ENCODE measurements at places on chromosomes 2 and 18.

DNA sequence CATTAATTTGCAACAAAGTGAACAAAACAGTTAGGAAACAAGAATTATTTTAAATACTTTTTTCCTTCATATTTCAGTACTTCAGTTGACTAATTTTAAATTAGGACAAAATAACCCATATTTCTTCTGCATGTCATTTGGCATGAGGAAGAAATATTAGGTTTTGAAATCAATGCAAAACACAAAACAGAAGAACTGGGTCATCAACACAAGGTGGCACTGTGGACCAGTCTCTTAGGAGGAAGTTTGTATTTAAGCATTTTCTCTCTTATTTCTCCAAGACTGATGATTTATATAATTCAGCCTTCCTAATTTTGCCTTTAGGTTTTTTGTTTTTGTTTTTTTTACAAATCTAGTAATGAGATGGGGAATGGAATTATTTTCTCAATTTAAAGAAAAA is 352.8 kb upstream of the KCNH7 start:
- no peak for DNase-seq

DNA sequence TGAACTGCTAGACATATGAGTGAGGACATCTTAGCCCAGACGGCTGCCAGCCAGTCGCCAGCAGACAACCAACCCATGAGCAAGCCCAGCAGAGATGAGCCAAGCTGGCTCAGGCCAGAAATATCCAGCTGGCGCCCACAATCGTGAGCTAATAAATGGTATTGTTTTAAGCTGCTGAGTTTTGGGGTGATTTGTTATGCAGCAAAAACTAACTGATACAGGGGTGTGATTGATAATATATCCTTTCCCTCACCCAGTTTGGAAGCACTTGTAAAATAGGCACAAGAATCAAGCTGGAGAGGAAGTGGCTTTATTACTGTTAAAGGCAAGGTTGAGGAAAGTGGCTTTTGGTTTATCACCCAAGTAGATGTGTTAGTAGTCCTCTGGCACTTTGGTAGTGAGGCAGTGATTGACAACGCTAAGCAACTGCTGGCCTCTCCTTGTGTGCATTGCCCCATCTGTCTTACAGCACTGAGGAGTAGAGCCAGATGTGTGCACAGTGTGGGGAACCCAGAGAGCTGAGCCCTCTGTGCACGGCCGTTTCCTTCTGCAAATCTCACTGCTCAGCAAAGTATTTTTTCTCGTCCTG is 110.1 kb downstream of the MYO1B start:
- DNase-seq: no peak

GRCh38 chr2:237869343-237870102 is 10.1 kb downstream of the RAMP1 start:
- no peak for DNase-seq

DNA sequence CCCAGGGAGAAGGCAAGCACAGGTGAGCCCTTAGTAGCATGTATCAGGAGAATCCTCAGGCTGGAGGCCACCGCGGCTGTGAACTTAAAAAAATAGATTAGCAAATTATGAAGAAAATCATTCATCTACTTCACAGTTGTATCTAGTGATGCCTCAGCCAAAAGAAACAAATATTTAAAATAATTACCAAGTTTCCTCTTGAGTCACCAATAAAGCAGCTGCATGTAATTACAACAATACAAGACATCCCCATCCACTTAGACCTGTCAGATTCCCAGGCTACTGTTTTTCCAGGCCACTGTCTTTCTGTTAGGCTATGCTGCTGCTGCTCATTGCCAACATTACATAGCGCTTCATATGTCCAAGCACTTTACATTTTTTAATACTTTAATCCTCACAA is 54.6 kb upstream of the PHLPP1 start:
- DNase-seq: no peak

GRCh38 chr2:159035790-159036411 is 67.5 kb downstream of the TANC1 start:
- DNase-seq: no peak

DNA sequence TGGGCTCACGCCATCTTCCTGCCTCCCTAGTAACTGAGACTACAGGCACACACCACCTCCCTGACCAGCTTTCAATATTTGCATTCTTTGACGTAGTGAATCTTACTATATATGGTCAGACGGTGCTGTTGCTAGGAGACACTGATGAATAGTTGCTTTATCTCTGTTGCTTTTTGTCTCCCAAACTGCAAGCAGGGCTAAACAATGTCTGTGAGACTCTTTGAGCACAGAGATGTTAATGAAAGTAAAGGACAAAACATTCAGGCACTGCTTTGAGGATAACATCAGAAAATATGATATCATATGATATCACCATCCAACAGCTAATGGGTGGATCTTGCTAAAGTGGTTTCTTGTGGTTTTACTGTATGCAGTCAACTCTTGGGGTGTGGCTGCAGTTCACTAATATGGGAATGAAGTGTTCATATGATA is 43.0 kb downstream of the EMILIN2 start:
- DNase-seq: no peak

- no peak for DNase-seq
Observed at GRCh38 chr2:7357993-7358392, 440.8 kb downstream of the RNF144A start.

- DNase-seq: no peak
Observed at GRCh38 chr2:158903711-158904405, 64.6 kb upstream of the TANC1 start.

GRCh38 chr2:150469706-150470274 is 17.7 kb downstream of the RND3 start:
- no peak for DNase-seq

DNA sequence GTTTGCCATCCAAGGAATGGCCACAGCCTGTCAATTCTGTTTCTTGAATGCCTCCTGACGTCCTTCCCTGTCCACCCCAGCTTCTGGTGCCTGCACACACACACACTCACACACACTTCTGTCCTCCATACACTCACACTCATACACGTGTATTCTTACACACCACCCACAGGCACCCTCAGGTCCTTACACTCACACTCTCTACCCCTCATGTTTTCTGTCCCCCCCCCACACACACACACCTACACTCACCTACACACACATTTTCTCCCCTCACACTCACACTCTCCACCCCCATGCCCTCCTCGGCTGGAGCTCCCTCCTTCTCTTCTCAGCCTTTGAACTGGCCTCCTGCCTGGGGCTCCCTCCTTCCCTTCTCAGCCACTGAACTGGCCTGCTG is 148.0 kb upstream of the SALL3 start:
- no peak for DNase-seq

DNA sequence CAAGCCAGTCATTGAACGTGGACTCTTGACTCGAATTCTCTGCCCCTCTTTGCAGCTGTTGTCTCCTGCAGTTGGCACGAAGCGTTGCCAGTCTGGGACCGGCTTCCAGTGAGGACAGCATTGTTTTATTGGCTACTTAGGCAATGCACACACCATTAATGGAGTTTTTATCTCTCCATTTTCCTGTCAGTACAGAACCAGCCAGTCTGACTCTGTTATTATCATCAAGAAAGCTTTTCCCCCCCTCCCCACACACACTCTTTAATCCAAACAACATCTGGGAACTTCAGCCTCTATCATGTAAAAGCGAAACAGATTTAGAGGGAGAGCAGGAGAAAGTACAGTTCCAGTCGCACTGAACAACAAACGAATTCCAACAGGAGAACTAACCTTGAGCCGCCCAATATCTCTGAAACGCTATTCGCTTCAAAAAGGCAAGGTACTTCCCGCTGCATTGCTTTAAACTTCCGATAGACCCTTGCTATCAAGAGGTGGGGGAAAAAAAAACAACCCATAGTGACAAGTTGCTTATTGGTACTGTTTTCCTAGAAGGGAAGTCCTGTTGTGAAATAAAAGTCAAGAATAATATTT is 38.2 kb downstream of the ACVR1 start:
- DNase-seq: no peak

DNA sequence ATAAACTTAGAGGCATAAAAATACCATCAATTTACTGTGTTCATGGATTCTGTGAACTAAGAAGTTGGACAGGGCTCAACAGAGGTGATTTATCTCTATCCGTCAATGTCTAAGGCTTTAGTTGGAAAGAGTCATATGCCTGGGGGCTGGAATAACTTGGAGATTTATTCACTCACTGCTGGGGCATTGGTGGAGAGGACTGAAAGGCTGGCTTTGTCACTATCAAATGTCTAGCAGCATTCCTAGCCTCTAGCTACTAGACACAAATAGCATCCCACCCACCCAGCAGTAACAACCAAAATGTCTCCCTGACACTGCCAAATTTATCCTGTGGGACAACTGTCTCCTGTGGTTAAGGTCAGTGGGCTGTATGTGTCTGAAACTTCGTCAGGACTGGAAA is 71.0 kb downstream of the EVA1A start:
- no peak for DNase-seq

DNA sequence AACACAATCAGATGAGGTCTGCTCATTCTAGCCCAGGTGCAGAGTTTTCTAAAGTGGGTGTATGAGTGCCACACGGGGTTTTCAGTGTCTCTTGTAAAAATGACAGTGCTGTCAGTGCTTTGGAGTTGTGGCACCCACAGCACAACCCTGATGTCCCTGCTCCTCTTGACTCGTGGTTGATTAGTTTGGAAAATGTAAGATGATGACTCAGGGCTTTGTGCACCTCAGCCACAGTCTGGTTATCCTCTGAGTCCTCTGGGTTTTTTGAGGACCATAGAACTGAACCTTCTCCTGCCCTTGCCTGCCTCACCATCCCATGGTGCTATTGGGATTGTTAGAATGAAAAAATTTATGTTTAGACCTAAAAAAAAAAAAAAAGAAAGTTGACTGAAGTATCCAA is 105.6 kb downstream of the MYO1B start:
- DNase-seq: no peak

- DNase-seq: no peak
Observed at GRCh38 chr2:161136696-161137324, 23.4 kb upstream of the TANK start.

GRCh38 chr2:217386041-217386440 is 526.2 kb upstream of the TNP1 start:
- no peak for DNase-seq

DNA sequence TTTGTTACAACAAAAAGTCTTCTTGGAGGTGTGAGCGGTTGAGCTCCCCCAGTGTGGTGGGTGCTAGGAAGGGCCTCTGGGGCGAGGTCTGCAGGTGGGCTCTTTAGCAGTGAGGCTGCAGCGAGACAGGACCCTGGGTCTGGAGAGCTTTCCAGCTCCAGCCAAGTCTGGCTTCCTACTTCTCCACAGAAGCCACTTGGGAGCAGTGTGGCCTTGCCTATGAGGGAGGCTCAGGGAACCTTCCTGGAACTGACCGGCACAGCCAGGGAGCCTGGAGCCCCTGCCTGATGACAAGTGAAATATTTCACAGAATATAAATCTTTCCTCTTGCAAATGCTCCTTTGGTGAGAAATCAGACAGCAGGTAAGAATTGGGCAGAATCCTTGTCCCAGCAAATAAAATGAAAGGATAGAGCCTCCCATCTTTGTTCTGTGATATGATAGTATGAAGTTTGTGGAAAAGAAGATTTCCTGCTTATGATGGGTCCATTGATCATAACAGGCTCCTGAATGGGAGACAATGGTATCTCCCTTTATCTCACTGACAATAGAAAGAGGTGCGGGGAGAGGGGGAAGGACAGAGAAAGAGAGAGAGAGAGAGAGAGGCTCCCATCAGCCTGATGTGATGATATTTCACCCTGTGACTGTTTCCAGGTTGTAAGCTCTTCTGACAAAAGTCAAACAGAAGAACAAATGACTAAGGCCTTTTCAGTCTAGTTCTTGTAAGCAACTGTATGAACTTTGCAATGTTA is 289.8 kb upstream of the SPRED2 start:
- no peak for DNase-seq

DNA sequence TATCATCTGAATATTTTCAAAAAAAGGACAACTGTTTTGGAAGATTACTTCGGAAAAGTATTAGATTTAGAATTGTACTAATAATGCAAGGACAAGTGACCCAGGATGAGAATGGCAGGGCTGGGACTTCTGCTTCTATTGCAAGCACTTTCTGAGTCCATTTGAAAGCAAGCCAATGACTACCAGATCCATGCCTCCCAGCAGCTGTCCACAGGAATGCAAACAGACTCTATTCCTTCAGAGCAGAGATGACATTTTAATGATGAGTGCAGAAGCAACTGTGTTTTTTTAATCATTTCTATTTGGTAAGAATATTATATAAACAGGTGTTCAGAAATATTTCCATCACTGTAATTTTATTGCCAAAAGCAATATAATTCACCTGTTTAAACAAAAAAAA is 456.7 kb downstream of the SOX11 start:
- no peak for DNase-seq

DNA sequence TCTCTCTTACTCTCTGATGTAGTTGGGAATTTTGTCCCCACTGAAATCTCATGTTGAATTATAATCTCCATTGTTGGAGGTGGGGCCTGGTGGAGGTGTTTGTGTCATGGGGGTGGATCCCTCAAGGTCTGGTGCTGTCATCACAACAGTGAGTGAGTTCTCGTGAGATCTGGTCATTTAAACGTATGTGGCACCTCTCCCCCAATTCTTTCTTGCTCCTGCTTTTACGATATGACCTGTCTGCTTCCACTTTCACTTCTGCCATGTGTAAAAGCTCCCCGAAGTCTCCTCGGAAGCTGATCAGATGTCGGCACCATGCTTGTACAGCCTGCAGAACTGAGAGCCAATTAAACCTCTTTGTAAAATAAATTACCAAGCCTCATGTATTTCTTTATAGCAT is 337.8 kb upstream of the CDH2 start:
- no peak for DNase-seq

DNA sequence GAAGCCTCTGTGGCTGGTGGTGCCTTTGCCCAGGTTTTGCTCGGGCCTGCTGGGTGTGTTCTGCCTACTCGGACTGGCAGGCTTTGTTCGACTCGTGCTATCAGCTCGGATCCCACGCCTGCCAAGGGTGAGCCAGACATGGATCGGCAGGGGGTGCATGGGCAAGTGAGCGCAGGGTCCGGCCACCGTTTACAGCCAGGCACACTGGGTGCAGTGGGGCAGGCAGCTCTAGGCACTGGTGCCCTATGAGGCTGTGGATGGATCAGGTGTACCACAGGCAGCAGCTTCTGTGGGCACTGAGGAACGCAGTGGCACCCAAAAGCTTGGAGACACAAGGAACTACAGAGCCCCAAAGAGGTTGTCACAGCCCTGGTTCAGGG is 25.6 kb downstream of the MARCHF7 start:
- no peak for DNase-seq

DNA sequence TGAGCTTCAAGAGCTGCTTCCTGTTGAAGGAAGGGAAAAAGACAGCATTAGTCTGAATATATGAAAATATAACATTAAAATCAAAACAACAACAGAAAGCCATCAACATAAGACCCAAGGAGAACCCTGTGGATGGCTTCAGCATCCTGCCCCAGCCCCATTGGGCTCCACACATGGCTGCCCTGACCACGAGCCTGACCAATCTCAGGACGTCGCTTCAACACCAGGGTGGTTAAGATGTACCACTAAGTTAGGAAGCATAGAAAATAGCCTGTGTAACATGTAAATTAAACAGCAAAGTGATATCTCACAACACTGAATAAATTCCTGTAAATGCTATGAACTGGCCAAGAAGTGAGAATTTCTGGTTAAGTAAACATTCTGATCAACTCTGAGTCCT is 77.2 kb upstream of the CD226 start:
- no peak for DNase-seq

GRCh38 chr2:70509565-70509964 is 44.1 kb downstream of the TGFA start:
- no peak for DNase-seq
